Endothelial cell of coronary artery (primary cell): ENCODE measurements at places on chromosomes 13 and 19. TPM values are rescaled to one million over a fixed set of nuclear protein-coding genes. Genes with fewer than 3 reads are reported as not detected.

The RAVER1 gene
- 9.0 and 11.7 TPM in 2 replicates for total RNA-seq

The ZNF221 gene
- total RNA-seq, result 4.4 and 7.7 TPM in 2 replicates

The ZNF428 gene
- 44.0 and 53.5 TPM in 2 replicates for total RNA-seq

The SLC35E1 gene
- 14.8 and 21.2 TPM in 2 replicates for total RNA-seq

The ARRDC2 gene
- total RNA-seq, result 8.5 and 20.0 TPM in 2 replicates

The SYT5 gene
- not detected in 2 replicates for total RNA-seq

The NRTN gene
- total RNA-seq, result 0.09 TPM in 1 of 2 replicates, not detected in the other

The C19orf33 gene
- 19.2 and 22.1 TPM in 2 replicates for total RNA-seq

The ZNF382 gene
- total RNA-seq, result 3.1 and 8.7 TPM in 2 replicates

The SMIM7 gene
- total RNA-seq, result 43.3 and 43.7 TPM in 2 replicates

The KLK12 gene
- total RNA-seq, result not detected in 2 replicates

The SHANK1 gene
- total RNA-seq, result 1.0 and 1.9 TPM in 2 replicates

The LGALS4 gene
- total RNA-seq, result 0.09 TPM in 1 of 2 replicates, not detected in the other

The ZFR2 gene
- not detected in 2 replicates for total RNA-seq

The CASP14 gene
- total RNA-seq, result not detected in 2 replicates

The DACH1 gene
- total RNA-seq, result 4.0 and 6.7 TPM in 2 replicates

The MADCAM1 gene
- total RNA-seq, result under 0.01 TPM in 1 of 2 replicates, not detected in the other

The PCP2 gene
- total RNA-seq, result not detected in 2 replicates

The KCNJ14 gene
- total RNA-seq, result 0.36 and 0.75 TPM in 2 replicates

The CYSLTR2 gene
- total RNA-seq, result under 0.01 TPM in 2 replicates

The ZNF440 gene
- 6.9 and 8.6 TPM in 2 replicates for total RNA-seq

The EDNRB gene
- 0.45 and 0.47 TPM in 2 replicates for total RNA-seq

The TNFSF9 gene
- 0.75 and 0.99 TPM in 2 replicates for total RNA-seq

The YJEFN3 gene
- total RNA-seq, result 0.18 and 0.38 TPM in 2 replicates

The LACC1 gene
- 3.8 and 4.4 TPM in 2 replicates for total RNA-seq

The ZNF98 gene
- under 0.01 TPM in 1 of 2 replicates, not detected in the other for total RNA-seq

The CUL4A gene
- 86.8 and 106 TPM in 2 replicates for total RNA-seq

The ARID3A gene
- total RNA-seq, result 4.9 and 8.7 TPM in 2 replicates

The MATK gene
- total RNA-seq, result not detected in 2 replicates

The ZSCAN1 gene
- not detected in 2 replicates for total RNA-seq
